ENCODE measurements at places on chromosomes 16 and 17. TPM values are rescaled to one million over a fixed set of nuclear protein-coding genes. Genes with fewer than 3 reads are reported as not detected.

Gene TBC1D28
- not detected for polyA plus RNA-seq

Gene PNMT
- polyA plus RNA-seq, result 1.6 TPM

Gene C17orf50
- polyA plus RNA-seq, result 0.14 TPM

Gene CACNG3
- not detected for polyA plus RNA-seq

Gene AXIN2
- 65.6 TPM for polyA plus RNA-seq

Gene CCDC40
- polyA plus RNA-seq, result 17.1 TPM

Gene ADAM11
- 2.9 TPM for polyA plus RNA-seq

Gene AXIN1
- 12.0 TPM for polyA plus RNA-seq

Gene SPNS3
- 0.75 TPM for polyA plus RNA-seq

Gene C17orf58
- 13.9 TPM for polyA plus RNA-seq
